ENCODE measurements at places on chromosomes 3 and 15. TPM values are rescaled to one million over a fixed set of nuclear protein-coding genes. Genes with fewer than 3 reads are reported as not detected.

MAP6D1 gene
- 4.6 TPM for total RNA-seq

TM4SF1 gene
- total RNA-seq, result 503 TPM

SCAANT1 gene
- total RNA-seq, result not detected

IQCF5 gene
- not detected for total RNA-seq

DPH6 gene
- total RNA-seq, result 9.7 TPM

SMAD6 gene
- total RNA-seq, result 2.4 TPM

LYSMD4 gene
- 5.6 TPM for total RNA-seq

FAM131A gene
- 7.6 TPM for total RNA-seq

SAMD7 gene
- not detected for total RNA-seq

MEGF11 gene
- not detected for total RNA-seq

MSL2 gene
- total RNA-seq, result 7.6 TPM

ARGFX gene
- total RNA-seq, result not detected

IGSF11 gene
- not detected for total RNA-seq

NUP210 gene
- not detected for total RNA-seq

WNT7A gene
- total RNA-seq, result not detected

SLC15A2 gene
- total RNA-seq, result 0.06 TPM

TMCO5A gene
- not detected for total RNA-seq

NTRK3 gene
- total RNA-seq, result 0.23 TPM

SLC38A3 gene
- total RNA-seq, result not detected

CCDC54 gene
- total RNA-seq, result not detected

CLDN1 gene
- not detected for total RNA-seq

KY gene
- total RNA-seq, result not detected

ECE2 gene
- not detected for total RNA-seq

SLC28A2 gene
- not detected for total RNA-seq

P3H2 gene
- 7.8 TPM for total RNA-seq

TERC gene
- 434 TPM for total RNA-seq

BNC1 gene
- 13.8 TPM for total RNA-seq

FETUB gene
- not detected for total RNA-seq

CHRD gene
- total RNA-seq, result 1.7 TPM

LMAN1L gene
- total RNA-seq, result 0.06 TPM

Data from LHCN-M2 (cell line).